Natural killer cell treated with Interleukin-12 subunit alpha and Interleukin-12 subunit beta and Interleukin-15 and Interleukin-18, amount 100 ng/mL, for 72 hours (primary cell): ENCODE measurements at places on chromosomes 16 and 17. TPM values are rescaled to one million over a fixed set of nuclear protein-coding genes. Genes with fewer than 3 reads are reported as not detected.

The VMO1 gene
- total RNA-seq = 15.4 TPM

The TAT gene
- total RNA-seq = not detected

The NLRC3 gene
- 48.3 TPM for total RNA-seq

The SCNN1B gene
- not detected for total RNA-seq

The ATP6V0C gene
- 103 TPM for total RNA-seq

The KRT15 gene
- not detected for total RNA-seq

The SYCE1L gene
- total RNA-seq = 3.9 TPM

The MT4 gene
- not detected for total RNA-seq

The NPTX1 gene
- 0.38 TPM for total RNA-seq

The QPRT gene
- 3.3 TPM for total RNA-seq

The SMPD3 gene
- total RNA-seq = 1.9 TPM
